ENCODE measurements at places on chromosomes 2 and 18. TPM values are rescaled to one million over a fixed set of nuclear protein-coding genes. Genes with fewer than 3 reads are reported as not detected.

GRCh38 chr18:69401226-69401971 lies 711 bp downstream of the DOK6 start:
- no peak for DNase-seq

- DNase-seq, result no peak
Observed at GRCh38 chr2:143152637-143153036, 23.4 kb downstream of the ARHGAP15 start.

- DNase-seq, result no peak
Observed at GRCh38 chr18:63302220-63302619, 17.3 kb downstream of the BCL2 start.

CD302 gene
- total RNA-seq, result 1.7 TPM

KIAA2012 gene
- not detected for total RNA-seq

AMER3 gene
- total RNA-seq, result not detected

RGPD4 gene
- total RNA-seq, result not detected

DNA sequence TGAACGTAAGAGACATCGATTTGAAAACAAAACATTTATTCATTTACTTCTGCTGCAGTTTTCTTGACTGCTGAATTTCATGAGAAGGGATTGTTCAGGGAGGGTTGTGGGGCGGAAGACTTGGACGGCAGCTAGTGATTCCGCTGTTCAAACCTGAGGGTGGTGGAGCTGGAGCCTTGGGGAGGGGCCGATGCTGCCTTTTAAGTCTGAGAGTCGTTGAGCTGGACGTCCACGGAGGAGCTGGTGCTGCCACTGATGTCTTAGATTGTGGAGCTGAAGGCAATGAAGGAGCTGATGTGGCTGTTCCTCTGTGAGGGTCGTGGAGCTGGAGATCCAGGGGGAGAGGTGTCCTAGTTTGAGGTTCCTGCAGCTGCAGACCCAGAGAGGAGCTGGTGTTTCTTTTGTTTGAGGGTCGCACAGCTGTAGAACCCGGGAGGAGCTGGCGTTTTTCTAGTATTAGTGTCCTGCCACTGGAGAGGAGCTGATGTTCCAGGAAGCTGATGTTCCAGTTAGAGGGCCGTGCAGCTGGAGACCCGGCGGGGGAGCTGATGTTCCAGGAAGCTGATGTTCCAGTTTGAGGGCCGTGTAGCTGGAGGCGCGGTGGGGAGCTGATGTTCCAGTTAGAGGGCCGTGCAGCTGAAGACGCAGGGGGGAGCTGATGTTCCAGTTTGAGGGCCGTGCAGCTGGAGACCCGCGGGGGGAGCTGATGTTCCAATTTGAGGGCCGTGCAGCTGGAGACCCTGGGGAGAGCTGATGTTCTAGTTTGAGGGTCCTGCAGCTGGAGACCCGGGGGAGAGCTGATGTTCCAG lies 150.9 kb downstream of the RTP5 start:
- no peak for DNase-seq

KLHL30 gene
- total RNA-seq, result 0.72 TPM

- no peak for DNase-seq
Observed at GRCh38 chr18:37179384-37179783, 350.5 kb downstream of the KIAA1328 start.

DNA sequence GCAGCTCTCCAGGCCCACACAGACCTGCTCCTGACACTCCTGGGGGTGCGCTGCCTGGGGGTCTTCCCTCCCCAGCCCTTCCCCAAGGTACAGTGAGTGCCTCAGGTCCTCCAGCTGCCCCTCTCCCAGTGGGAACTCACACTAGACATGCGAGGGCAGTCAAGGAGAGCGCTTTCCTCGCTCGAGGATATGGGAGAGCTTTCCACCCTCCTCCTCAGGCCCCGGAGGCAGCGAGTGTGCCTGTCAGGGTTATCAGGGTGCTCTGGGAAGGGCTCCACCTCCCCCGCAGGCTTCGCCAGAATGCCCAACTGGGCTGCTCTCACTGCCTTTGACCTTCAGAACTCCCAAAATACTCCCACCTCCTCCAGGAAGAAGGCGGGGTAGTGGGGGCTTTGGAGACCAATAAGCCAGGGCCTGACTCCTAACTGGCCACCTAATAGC lies 85.7 kb upstream of the LAPTM4A start:
- DNase-seq, result no peak

- no peak for DNase-seq
Observed at GRCh38 chr18:31652357-31652756, 32.0 kb downstream of the B4GALT6 start.

GRCh38 chr2:150482667-150483400 lies 4.6 kb downstream of the RND3 start:
- no peak for DNase-seq

DNA sequence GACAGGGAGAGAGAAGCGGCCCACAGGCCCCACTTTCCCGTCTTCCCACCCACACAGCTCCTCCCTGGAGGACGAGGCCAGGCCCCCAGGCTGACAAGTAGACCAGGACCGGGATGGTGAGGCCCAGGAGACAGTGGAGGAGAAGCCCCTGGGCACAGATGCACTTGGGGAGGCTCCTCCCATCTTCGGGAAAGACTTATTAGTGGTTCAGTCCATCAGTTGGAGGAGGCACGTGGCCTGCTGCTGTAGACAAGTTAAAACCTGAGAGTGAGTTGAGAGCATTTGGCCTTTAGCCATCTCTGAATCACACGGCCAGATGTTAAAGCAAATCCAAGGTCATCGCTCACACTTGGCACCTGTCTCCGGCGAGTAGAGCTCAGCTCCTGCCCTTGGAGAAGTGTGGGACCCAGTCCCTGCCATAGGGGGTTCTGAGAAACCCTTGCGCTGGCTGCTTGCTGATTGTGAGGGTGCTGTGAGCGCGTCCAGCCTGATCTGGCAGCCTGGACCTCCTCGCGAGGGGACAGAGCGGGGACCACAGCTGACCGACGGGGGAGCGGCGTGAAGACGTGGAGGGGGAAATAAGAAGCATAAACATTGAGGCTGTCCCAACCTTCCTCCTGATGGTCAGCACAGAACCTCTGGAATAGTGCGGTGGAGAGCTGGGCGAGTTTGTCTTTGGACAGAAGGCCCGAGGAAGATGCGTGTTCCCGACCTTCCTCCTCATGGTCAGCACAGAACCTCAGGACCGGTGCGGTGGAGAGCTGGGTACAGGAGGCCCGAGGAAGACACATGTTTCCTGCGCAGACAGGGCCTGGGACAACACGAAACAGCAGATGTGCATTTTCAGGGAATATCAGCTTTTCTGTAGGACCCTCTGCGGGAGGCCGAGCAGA lies 24.7 kb upstream of the ALLC start:
- no peak for DNase-seq

ALLC gene
- not detected for total RNA-seq

DNA sequence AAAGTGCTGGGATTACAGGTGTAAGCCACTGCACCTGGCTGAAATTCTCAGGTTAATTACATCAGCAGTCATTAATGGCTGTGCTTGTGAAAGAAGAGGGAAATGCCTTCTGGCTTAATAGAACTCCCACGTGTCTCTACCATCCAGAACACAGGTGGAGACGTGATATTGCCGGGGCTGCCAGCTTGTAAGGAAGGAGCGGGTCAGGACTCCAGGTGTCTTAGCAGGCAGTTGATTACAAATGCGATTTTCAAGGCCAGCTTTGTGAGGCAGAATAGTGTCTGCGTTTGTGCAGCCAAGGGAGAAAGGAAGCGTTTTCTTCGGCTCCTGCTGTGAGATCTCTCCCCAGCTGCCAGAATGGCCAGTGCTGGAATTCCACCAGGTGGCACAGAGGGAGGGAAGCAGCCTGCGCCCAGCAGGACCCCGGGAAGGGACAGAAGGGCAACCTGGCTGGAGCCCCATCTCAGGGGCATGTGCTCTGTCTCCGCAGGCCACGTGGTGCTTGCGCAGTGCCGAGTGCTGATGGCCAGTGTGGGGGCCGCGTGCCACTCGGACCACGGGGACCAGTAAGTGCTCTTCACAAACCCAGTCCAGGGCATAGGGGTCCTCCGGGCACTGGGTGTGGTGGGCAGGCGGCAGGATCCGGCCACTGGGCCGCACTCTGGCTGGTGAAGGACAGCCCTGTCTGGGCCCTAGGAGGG lies 3.7 kb upstream of the ESPNL start:
- DNase-seq, result no peak

DNA sequence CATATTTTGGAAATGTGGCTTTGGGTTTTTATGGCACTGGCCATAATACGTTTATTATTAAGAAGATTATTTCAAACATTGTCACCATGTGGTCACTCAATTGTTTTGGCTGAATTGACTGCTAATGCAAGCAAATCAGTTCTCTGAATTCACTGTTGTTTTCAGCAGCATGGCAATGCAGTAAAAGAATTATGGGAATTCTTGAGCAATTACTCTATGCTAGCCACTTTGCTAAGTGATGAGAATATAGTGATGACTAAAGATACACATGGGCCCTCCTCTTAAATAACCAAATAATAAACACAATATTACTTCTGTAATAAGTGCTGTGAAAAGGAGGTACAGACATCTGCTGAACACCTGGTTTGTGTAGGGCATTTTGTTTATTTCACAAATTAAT lies 58.0 kb upstream of the FANCL start:
- DNase-seq, result no peak

DNA sequence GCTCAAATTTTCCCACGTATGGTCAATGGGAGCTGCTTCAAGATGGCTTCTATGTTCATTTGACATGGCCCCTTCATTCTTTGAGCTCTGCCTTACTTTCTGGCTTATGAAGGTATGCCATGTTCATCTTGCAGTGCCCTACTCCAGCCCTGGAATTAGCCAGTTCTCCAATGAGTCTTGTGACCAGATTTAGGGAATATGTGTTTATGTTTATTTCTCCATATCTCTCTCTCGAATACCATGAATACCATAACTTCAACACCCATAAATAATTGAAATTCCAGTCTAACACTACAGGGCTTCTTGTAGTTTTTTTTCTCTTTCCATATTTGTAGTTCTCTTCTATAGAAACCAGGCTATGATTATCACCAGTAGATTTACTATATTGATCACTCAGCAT lies 39.7 kb downstream of the EPB41L5 start:
- DNase-seq, result no peak

RAX gene
- total RNA-seq, result not detected

DNA sequence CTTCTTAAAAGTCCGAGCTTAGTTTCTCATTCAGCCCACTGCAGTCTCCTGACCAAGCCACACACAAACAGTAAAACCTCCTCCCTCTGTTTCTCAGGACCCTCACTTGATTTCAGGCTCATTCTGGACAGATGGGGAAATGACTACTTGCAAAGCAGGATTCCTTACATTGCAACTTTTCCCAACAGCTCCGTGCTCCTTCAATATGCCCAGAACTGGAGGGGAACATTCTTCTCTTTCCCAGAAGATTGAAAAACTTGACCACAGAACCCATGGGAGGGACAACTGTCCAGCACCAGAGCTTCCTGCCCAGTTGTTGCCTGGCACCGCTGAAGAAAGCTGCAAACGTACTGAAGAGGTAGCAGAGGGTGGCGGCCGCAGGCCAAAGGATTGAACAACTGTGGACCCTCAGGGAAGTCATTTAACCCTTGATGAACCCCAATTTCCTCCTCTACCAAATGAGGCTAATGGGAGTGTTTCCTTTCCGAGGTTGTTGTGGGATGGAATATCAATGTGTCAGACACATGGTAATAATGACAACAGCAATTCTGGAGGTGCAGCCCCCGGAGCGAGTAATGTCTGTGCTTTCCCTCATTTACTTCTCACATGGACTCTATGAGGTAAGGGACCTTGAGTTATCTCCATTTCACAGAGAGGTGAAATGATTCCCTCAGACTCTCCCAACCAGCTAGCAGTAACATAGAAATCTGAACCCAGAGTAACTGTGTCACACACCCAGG lies 25.0 kb downstream of the BCL11A start:
- no peak for DNase-seq

LTBP1 gene
- total RNA-seq, result 43.9 TPM

DNA sequence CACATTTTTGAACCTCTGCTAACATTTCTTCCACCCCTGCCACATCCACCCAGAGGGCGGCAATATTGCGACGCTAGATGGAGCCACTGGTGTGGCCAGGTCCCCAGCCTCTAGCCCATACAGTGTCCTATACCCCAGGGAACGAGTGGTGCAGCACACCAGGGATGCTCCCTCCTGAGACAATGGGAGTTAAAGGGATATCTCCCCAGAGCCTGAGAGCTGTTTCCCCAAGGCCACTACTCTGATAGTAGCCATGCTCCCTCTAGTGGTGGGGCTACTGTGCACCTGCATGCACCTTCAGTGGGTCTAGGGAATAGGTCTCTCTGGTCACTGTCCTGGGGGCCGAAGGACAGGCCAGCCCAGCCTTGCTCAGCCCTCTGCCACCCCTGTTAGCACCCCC lies 336.4 kb upstream of the FSHR start:
- no peak for DNase-seq

- DNase-seq, result peak; percentile 50
Observed at GRCh38 chr2:204732019-204732418, 186.7 kb downstream of the PARD3B start.

ABCG5 gene
- total RNA-seq, result not detected

- no peak for DNase-seq
Observed at GRCh38 chr2:181457741-181458425, 697 bp downstream of the ITGA4 start.

SLC23A3 gene
- total RNA-seq, result not detected

GRCh38 chr2:235037604-235038166 lies 85.9 kb downstream of the SH3BP4 start:
- no peak for DNase-seq

- DNase-seq, result no peak
Observed at GRCh38 chr18:39841482-39842365, 2113.3 kb upstream of the PIK3C3 start.

- DNase-seq, result no peak
Observed at GRCh38 chr2:147025646-147026585, 818.9 kb upstream of the ACVR2A start.

CCL20 gene
- 1.2 TPM for total RNA-seq

GRCh38 chr2:225660262-225661131 lies 261.0 kb downstream of the NYAP2 start:
- no peak for DNase-seq

TTL gene
- 60.9 TPM for total RNA-seq

SLC1A4 gene
- 19.8 TPM for total RNA-seq

CAPN14 gene
- 0.46 TPM for total RNA-seq

TUBA4B gene
- 0.52 TPM for total RNA-seq

DNA sequence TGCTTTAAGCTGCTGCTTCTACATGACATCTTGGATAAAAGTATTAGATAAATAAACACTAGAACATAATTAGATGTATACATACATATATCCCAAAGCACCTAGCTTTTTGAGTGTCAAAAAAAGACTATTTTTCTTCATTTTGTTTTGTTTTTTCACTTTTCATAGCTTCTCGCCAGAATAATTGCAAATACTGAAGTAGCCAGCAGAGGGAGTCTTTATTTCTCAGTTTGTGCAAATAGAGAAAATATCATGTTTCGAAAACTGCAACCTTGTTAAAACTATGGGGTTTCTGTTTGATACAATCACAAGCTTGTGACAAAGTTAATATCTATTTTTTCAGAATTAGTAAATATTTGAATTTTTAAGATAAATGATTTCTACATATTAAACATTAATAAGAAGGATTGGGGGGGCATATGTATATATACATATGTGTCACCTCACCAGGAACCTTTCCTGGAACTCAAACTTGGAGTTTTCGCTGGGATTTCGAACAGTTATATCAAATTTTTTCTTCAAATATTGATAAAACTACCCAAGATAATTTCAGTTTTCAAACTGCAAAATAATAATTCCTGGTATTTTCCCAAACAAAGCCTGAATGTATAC lies 61.0 kb downstream of the GRB14 start:
- no peak for DNase-seq

All from epithelial cell of proximal tubule (primary cell).